Stimulated activated CD8-positive, alpha-beta memory T cell treated with anti-CD3 and anti-CD28 coated beads, Interleukin-15, amount 100 ng/mL, for 24 hours (primary cell): ENCODE measurements at places on chromosomes 2 and 18.

GRCh38 chr2:143429932-143430679, 300.9 kb downstream of the ARHGAP15 start:
- DNase-seq, result no peak

DNA sequence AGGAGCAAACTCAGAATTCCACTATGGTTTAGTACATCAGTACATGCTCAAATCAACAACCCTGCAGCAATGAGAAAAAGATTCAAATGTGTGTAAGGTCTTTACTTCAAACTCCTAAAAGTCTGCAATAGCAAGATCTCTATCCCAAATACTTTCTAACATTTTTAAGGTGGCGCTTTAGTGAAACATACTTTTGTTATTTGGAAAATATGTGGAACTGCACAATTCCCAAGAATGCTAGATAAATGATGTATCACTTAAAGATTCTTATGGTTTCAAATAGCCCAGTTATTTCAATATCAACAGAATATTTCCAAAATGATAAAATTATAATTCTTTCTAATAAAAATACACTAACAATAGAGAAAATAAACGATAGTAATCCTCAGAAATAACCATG, 227.6 kb upstream of the SMAD7 start:
- DNase-seq, result no peak

GRCh38 chr2:149155196-149155969, 116.9 kb downstream of the LYPD6B start:
- DNase-seq, result no peak

GRCh38 chr18:27136208-27136535, 48.9 kb downstream of the CHST9 start:
- no peak for DNase-seq

DNA sequence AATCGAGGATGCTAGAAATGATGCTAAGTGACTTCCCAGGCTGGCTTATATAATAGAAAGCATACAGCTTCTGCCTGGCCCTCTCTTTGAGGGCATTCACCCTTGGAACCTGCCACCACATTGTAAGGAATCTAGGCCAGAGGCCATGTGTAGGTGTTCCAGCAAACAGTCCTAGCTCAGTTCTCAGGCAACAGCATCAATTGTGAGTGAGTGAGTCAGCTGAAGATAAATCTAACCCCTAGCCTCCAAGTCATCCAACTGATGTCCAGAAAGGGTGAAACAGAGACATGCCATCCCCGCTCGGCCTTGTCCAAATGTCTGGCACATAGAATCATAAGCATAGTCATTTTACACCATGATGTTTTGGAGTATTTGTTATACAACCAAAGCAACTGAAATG, 324.3 kb upstream of the KLHL14 start:
- DNase-seq, result no peak

GRCh38 chr18:74286106-74286855, 5.5 kb downstream of the CYB5A start:
- no peak for DNase-seq

GRCh38 chr2:151325581-151326095, 31.8 kb upstream of the TNFAIP6 start:
- no peak for DNase-seq

DNA sequence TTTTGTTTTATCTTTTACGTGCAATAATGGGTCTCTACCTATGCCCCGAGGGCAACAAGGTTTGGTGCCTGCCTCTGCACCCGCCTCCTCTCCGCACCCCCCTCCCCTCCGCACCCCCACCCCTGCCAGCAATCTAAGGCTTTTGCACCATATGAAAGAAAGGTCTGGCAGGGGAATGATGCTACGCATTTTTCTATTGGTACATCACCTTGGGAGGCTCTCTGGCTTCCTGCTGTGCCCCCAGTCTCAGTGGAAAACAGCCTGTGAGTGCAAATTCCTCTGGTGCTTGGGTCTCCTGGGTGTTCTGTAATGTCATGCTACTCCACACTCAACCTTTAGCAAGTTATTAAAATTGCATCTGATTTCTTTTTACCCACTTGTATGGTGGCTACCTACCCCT, 161.3 kb upstream of the SMAD7 start:
- no peak for DNase-seq

GRCh38 chr2:38532366-38532765, 70.4 kb downstream of the HNRNPLL start:
- DNase-seq, result no peak

DNA sequence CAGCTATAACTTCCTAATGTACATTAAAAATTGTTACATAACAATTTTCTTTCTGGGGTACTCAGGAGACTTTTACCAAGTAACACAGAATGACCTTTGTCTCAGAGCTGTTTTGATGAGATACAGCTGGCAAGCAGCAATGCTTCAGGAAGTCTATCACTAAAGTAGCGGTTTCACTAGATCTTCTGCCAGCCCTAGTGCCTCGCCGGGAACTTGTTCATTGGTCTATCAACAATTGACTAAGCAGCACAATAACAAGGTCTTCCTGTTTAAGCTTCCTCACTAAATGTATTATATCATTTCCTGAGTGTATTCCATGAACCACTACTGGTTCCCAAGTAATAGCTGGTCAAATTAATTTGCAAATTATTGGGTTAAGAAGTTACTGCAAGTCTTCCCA, 69.2 kb downstream of the TRIP12 start:
- no peak for DNase-seq

- DNase-seq, result no peak
Measured at GRCh38 chr2:143551971-143552650, 422.9 kb downstream of the ARHGAP15 start.

GRCh38 chr2:221467610-221468009, 104.5 kb downstream of the EPHA4 start:
- no peak for DNase-seq

- DNase-seq, result no peak
Measured at GRCh38 chr2:238162846-238163441, 4.2 kb downstream of the ERFE start.

DNA sequence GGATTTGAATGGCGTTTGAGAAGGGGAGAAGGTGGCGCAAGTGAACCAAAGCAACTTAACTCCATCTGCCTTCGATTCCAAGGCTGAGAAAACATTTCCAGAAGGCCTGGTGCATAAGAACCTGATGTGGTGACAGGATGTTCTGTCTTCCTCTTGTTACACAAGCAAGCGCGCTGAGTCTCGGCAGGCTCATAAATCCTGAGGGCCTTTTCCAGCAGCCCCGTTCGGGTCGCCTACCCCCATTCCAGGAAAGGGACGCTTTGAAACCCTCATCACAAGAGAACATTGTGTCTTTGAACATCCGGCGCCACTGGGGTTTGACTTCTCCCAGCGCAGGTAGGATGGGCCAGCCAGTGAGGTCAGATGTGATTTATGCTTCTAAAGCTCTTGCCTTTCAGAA, 403.5 kb downstream of the SETBP1 start:
- no peak for DNase-seq

DNA sequence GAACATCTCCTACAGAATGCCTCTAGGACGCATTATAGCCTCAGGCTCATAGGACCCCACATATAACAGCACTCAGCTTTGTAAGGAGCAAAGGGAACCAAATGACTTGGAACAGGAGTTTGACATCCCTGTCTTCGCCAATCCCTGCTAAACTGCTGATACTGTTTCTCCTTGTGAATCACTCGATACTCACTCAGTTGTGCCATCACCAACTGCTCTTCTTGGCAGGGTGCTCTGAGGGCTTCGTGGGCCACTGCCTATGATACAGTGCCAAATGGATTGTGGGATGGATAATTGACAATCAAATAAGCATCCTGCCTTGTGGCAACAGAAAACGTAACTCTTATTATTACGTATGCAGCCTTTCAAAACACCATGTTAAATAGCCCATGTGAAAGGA, 396.3 kb downstream of the RIT2 start:
- no peak for DNase-seq

GRCh38 chr18:43961722-43962121, 684.4 kb upstream of the SYT4 start:
- DNase-seq, result no peak

GRCh38 chr2:54859997-54860701, 136.7 kb downstream of the EML6 start:
- DNase-seq, result no peak

DNA sequence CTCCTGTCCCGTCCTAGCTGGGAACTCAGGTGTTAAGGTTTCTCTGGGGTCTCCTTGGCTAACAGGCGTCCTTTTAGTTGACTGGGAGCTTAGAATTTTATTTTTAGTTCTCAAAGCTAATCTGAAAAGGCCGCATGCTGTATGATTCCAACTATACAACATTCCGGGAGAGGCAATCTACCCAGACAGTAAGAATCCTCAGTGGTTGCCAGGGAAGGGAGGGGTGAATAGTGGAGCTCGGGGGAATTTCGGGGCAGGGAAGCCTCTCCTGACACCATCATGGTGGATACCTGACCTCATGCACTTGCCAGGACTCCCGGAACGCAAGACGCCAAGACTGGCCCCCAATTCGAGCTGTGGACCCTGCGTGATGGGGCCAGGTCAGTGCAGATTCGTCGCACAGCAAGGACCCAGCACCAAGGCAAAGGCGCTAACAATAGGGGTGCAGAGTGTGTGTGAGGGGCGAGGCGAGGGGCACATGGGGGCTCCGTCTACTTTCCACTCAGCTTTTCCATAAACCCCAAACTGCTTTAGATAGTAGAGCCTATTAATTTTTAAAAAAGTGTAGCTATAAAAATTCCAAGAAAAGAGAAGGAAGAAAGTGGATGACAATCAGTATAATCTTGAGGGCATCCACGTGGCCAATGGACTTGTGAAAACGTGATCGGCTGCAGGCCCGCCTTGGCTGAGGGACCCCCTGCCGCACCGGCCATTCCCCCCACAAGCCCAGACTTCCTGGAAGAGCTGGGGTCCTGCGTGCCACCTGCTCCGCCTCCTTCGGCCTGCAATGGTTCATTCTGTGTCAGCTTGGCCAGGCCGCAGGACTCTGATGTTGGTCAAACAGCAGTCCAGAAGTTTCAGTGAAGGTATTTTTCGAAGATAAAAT, 17.3 kb downstream of the PDCD1 start:
- no peak for DNase-seq

GRCh38 chr18:48729404-48729803, 190.6 kb downstream of the CTIF start:
- DNase-seq, result no peak

DNA sequence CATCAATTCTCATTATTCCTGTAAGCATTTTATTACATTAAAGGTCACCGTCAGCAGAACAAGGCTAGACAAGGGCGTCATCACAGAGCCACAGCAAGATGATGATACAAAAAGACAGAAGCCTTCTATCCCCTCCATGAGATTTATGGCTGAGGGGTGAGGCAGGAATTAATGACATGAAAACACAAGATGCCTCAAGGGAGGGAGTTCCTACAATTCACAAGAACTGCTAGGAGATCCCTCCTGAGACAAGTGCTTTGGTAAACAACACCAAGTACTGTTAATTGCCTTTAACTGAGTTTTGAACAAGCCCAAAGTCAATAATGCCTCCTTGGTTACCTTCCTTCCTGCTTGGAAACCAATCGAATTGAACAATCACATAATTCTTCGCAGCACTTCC, 14.1 kb downstream of the ADD2 start:
- no peak for DNase-seq

GRCh38 chr2:85215448-85216401, 82.5 kb downstream of the TCF7L1 start:
- no peak for DNase-seq

- no peak for DNase-seq
Measured at GRCh38 chr2:238087211-238087610, 12.9 kb upstream of the ESPNL start.

- DNase-seq, result no peak
Measured at GRCh38 chr2:151176661-151177060, 85.0 kb downstream of the RBM43 start.

DNA sequence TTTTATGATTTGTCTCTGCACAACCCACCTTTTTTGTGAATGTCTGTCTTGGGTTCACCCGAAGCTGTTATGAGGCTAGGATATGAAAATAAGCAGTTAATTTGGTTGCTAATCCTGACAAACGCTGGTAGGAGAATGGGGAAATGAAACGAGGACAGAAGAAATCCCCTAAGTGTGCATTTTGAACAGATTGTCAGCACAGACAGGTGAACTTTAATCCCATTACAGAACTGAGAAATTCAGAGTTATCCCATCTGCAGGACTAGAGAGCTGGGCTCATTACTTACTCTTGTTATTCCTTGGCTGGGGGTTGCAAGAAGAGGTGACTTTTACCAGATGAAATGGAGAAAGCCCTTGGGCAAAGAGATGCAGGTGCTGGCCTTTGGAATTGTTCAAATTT, 123.3 kb upstream of the NYAP2 start:
- no peak for DNase-seq

DNA sequence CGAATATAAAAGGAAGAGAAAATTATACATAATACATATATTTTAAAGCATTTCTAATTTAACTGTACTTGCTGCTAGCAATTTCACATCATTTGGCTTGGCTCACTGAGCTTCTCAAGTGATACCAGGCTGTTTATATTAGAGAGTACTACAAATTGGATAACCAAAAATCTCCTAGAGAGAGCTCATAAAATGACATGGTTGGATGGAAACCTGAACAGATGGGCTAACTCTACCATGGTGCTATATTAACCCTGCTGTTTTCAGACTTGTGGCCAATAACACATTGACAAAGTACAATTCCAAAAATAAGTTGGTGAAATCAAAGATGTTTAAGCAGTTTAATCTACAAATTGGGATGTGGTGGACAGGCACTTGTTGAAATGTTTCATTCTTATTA, 364.4 kb upstream of the GCFC2 start:
- no peak for DNase-seq

DNA sequence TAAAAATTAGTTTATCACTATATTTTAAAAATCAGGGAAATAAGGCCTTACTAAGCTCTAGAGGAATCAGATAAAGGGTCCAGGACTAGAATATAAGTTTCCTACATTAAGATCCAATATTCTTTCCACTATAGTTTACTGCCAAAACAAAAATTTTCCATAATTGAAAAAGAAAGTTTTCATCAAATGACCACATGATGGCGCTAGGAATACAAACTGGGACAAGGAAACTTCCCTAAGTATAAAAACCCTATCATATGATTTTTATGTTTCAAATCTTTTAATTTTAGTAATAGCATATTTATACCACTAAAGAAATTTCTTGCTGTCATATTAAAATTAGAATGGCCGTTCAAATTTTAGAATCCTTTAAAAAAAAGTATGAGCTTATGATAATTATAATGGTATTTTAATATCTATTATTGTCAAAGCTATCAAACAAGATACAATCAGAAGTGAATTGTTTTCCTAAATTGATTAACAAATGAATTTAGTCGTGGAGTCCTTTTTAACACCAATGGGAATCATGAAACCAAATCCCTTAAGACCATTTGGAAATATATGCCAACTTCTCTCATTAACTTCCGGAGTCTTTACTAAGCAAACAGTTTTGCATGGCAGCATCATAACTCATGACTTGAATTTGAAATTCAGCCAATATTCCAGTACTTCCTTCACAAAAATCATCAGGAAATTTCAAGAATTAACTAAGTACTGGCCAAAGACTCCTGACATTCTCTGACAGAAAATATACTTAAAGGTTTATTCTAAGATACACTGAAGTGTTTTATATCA, 70.3 kb downstream of the SCN1A start:
- DNase-seq, result no peak

GRCh38 chr18:64180171-64180570, 31.3 kb upstream of the LINC00305 start:
- no peak for DNase-seq

GRCh38 chr2:36339607-36340218, 15.9 kb upstream of the CRIM1 start:
- DNase-seq, result no peak
